ENCODE measurements at places on chromosomes 13 and 19. TPM values are rescaled to one million over a fixed set of nuclear protein-coding genes. Genes with fewer than 3 reads are reported as not detected.

DNA sequence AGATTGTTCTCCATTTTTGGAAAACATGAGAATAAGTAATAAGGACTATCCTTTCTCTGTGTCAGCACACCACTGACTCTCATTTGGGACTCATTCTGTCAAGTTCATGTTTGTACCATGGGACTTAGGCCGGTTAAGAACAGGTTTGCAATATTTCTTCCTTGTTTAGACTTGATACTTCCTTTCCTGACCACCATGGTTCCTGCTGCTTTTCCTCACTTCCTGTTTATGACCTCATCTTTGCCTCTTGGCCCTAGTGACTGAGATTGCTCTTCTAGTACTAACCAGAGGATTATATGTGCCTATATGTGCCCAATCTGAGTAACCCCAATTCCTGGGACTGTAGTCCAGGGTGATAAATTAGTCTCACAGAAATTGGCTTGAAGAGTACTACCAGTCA is 32.5 kb upstream of the NDFIP2 start:
- no peak for DNase-seq

DNA sequence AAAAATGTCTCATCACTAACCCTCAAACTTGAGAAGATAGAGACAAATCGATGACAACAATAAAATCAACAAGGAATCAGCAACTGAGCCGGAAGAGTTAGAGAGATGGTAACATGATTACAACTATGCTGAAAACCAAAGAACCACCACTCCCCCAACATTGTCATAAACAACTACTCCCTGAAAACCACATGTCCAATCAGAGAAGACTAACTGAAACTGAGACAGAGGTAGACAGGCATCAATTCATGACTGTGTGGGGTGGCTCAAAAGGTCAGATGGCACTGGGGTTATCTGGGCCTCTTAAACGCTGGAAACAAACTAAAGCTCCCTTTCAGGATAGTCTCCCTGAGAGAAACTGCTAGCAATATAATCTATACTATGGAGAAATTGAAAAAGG is 488.8 kb downstream of the KCTD12 start:
- DNase-seq, result peak; percentile 2

- DNase-seq, result no peak
Measured at GRCh38 chr19:35027851-35028599, 2.2 kb upstream of the SCN1B start.

GRCh38 chr19:46353730-46354528 is 7.0 kb downstream of the PPP5C start:
- no peak for DNase-seq

DNA sequence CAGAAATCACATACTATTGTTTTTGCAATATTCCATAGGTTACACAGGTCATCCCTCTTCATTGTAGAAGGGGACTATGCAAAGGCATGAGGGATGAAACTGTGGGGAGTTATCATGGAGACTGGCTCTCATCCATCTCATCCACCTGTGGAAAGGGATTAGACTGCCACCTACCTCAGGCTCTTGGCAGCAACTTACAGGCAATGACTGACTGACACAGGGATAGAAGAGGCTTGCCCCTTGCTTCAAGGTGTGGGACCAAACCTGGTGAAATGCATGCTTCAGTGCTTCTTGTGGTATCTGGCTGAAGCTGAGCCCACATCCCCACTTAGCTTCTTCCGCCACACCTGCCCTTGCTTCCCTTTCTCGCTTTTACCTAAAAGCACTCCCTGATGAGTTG is 341.3 kb downstream of the GPC5 start:
- DNase-seq, result no peak

DNA sequence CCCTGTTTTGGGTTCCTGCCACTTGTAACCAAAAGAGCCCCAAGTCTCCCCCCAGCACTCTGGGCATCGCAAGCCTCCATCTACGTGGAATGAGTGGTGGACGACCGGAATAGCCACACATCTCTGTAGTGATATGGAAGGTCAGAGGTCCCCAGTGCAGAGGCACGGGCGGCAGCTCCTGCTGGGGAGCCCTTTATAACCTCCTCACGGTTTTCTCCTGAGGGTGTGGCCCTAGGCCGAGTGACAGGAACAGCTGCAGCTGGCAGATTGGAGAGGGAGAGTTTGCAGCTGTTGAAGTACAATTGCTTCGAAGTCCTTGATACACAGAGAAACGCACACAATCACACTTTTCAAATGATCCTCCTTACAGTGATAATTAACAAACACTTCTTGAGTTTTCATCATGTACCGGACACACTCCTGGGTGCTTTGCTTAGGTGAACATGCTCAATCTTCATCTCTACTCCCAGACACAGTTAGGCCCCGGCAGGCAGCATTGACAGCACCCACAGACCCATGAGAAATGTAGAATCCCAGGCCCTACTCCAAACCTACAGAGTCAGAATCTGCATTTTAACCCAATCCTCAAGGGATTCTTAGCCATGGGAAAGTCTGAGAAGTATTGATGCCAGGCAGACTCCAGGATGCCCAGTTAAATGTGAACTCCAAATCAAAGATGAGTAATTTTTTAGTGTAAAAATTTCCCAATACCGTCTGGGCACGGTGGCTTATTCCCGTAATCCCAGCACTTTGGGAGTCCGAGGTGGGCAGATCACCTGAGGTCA is 4.9 kb upstream of the ZNF787 start:
- DNase-seq, result no peak

DNA sequence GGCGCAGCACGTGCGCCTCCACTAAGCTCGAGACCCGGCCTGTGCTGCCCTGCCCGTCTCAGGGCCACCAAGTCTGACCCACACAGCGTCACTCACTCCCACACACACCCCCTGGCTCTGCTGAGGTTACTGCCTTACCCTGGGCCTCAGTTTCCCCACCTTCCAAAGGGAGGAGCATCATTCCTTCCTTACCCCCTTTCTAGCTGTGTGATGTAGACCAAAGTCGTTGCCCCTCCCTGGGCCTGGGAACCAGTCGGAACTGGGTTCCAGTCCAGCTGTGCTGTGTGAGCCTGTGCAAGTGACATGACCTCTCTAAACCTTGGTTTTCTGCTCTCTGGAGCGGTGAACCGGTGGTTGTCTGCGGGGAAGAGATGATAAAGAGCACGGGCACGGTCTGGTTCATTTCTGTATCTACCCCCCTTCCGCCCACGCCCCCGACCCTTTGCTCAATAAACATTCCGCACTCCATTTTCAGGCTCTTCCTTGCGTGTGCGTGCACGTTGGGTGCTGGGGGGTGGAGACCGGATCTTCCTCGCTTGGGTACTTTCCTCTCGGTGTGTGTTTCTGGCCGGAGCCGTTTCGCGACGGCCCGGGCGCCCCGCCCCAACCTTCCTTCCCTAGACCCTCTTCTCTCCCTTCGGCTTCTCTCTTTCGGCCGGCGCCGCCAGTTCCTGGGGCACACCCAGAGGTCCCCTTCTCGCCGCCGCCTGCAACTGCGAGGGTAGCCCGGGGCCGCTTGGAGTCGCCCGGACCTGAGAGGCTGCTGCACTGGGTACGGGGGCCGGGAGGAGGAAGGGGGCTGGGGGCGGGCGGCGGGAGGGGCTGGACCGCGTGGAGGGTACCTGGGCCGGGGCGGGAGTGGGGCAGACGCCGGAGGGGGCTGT is at the start of gene ZNF581:
Gene ZNF581 (plus strand): TSS at position 647 of the 884 bp plus-strand sequence. CDS start 923 bp downstream, outside the sequence.
- peak; percentile 94 for DNase-seq

DNA sequence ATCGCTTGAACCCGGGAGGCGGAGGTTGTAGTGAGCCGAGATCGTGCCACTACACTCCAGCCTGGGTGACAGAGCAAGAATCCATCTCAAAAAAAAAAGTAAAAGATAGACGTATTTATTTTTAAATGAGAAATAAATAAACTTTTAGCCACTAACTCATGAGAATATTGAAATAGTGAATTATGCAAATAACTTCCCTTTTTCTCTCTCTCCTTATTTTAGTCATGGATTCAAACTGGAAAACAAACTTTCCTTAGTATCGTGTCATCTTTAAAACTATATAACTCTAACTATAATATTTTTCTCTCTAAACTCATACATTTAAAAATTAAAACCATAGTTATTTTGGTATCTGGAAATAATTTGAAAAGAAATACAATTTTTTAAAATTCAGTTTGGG is 96.1 kb downstream of the FRY start:
- DNase-seq, result no peak

- DNase-seq, result no peak
Measured at GRCh38 chr13:91351980-91352379, 4.5 kb downstream of the MIR17HG start.

DNA sequence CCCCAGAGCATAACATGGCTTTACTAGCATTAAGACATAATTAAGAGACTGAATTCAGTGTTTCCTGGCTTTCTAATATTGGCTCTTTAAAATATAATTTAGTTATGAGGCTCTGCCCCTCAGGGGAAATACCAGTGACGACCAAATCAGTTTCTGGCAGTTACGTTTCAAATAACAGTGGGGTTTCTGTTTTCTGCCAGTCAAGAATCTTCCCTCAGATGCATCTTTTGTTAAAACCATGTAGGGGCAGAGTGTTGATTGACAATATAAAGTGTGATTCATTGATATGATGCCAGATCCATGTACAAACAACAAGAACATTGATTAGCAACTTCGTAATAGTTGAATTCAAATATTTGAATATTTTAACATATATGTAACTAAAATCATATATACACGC is 1169.7 kb downstream of the DIAPH3 start:
- no peak for DNase-seq

- no peak for DNase-seq
Measured at GRCh38 chr13:93982179-93982918, 497.1 kb downstream of the DCT start.

- DNase-seq, result no peak
Measured at GRCh38 chr19:45876411-45877197, 9.3 kb downstream of the IRF2BP1 start.

- DNase-seq, result no peak
Measured at GRCh38 chr19:52307275-52307674, 10.3 kb downstream of the ZNF480 start.

DNA sequence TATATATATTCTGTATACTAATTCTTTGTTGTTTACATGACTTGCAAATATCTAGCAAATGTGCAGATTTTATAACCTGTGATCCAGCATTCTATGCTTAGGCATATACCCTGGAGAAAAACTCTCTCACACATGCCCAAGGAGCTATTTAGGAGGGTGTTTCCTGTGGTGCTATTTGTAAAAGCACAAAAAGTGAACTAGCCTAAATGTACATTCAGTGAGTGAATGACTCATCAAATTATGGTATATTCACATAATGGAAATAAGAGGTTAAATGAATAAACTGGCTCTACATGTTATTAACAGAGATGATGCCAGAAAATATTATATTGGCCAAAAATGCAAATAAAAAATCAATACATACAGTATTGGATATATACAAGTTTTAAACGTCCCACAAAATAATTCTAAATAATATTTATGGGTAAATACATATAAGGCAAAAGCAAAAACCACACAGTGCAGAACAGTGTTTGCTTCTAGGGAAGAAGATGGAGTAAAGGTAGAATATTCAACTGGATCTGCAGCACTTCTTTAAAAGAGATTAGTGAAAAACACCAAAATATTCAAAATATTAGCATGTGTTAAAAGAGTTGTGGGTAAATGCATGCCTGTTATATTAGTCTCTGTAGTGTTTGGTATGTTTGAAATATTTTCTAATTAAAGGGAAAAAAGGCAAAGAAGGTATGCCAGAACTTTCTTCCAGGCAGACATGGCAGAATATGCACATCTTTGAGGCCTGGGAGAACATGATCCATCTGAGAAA is 344.7 kb downstream of the KLF5 start:
- DNase-seq, result no peak

DNA sequence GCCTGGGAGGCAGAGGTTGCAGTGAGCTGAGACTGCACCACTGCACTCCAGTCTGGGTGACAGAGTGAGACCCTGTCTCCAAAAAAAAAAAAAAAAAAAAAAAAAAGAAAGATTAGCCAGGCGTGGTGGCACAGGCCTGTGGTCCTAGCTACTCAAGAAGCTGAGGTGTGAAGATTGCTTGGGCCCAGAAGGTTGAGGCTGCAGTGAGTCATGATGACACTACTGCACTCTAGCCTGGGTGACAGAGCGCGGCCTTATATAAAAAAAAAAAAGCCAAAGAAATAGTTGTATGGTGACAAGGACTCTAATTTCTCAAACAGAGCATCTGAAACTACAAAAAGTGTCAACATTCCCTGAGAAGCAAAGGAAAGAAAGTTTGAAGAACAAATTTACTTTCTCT is 3.4 kb downstream of the PBX4 start:
- DNase-seq, result peak; percentile 73

DNA sequence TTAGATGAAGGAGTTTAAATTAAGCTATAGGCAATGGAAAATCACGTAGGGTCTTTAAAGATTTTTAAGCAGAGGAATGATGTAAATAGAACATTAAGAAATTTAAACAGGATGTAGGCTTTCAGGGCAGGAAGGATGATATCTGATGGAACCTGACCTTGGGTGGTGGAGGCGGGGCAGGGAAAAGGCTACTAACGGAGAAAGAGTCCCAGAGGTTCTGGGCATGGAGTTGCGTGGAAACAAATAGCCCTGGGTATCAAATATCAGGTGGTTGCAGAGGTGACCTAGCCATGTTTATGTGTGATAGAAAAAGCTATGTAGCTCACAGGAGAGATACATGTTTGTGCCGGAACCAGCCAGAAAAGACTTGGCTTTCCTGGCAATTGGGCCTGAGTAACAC is 7.8 kb upstream of the CDK8 start:
- DNase-seq, result no peak

DNA sequence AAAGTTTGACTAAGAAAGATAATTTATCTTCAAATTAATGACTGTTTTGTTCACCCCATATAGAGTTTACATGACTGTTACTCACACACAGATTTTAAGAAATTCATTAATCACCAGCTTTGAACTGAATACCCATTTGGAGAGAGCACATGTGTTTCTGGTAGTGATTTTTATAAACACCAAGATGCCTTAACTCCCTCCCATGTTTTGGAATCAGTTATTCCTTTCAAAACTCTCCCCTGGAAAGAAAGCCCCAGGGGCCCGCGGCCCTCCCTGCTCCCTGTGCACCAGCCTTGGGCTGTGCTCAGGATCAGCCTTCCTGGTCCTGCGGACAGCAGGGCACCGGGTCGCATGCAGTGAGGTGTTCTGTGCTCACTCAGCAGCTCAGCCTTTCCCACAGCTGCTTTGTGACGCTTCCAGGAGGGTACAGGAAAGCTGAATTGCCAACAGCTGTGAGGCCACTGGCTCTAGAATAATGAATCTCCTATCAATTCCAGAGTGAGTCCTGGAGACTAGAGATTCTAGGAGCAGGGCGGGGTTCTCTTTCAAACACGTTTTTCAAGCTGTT is 483.2 kb downstream of the EFNB2 start:
- no peak for DNase-seq

ELOF1 gene
- 45.7 TPM for total RNA-seq

LPAR2 gene
- 28.2 TPM for total RNA-seq

FREM2 gene
- total RNA-seq, result not detected

LGALS14 gene
- total RNA-seq, result 1.8 TPM

LINGO3 gene
- 0.16 TPM for total RNA-seq

RFPL4A gene
- total RNA-seq, result not detected

ZNF543 gene
- 7.0 TPM for total RNA-seq

ZNF846 gene
- 6.1 TPM for total RNA-seq

PSG6 gene
- total RNA-seq, result not detected

LILRB3 gene
- total RNA-seq, result not detected

OXGR1 gene
- not detected for total RNA-seq

SELENOV gene
- total RNA-seq, result not detected

SYCN gene
- not detected for total RNA-seq
